Stimulated activated CD4-positive, alpha-beta T cell treated with anti-CD3 and anti-CD28 coated beads, Interleukin-1b, Interleukin-23, amount 100 ng/mL, for 48 hours (primary cell): ENCODE measurements at places on chromosomes 4 and X.

- DNase-seq, result peak; percentile 47
Measured at GRCh38 chr4:80072228-80072743, 743 bp downstream of the ANTXR2 start.

DNA sequence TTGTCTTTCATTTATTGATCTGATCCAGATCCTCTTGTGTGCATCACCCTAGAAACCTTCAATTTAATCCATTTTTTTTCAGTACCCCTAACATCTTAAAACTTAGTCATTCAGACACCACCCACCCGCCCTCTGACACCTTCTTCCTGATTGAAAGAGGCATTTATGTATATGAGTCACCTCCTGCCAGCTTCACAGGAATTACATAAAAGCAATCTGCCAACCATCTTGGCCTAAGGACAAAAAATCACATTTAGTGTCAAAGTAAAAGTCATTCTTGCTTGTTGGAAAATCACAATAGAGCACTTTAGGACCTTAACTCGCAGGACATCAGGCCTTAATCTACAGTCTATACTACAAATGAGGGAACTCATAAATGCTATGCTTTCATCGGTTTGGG, 52.1 kb downstream of the NDST3 start:
- peak; percentile 34 for DNase-seq

DNA sequence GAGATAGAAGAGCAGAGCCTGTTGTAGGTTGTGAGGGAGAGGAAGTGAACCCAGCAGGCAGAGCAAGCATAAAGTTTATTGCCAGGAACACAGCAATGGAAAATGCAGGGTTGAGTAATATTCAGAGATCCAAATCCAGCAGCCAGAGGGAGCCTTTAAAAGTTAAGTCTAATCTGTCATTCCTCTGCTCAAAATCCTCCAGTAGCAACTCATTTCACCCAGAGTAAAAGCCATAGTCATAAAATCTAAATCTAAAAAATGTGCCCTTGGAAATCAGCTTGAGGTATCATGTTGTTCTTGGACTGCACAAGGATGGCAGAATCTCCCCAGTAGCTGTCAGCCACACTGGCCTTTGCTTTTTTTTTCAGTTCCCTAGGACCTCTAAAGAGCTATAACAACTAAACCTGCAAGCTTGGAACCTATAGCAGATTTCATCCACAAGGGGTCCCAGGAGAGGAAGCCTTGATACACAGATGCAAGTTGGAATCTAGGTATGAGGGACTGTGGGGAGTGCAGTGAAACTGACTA, 62.9 kb upstream of the FRAS1 start:
- DNase-seq, result no peak

DNA sequence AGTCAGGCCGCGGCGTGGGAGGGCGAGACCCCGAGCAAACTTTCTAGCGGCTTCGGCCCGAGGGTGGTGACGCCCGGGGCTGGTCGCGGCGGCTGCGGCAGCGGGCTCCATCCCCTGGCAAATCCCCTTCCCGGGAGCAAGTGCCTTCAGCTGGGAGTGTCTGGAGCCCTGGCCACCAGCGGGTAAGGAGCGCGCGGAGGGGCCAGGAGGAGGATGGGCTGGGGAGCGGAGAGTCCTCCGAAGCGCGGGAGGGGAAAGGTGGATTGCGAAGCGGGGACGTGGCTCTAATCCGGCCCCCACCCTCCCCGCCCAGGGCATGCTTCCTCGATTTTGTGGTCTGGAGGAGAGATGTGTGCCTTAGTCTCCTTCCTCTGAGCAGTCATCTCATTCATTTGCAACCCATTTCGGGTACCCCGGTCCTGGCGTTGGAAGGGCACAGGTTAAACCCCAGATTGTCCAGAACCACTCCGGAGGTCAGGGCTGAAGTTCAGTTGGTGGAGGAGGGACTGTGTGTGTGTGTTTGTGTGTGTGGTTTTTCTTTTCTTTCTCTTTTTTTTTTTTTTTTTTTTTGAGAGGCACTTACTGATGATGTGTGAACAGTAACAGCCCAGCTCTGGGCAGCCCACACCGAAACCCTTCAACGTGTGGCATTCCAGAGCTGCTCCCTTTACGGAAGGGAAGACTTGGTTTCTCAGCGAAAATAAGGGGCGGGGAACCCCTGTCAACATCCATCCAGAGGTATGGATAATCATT, 516 bp downstream of the SGMS2 start:
- peak; percentile 1 for DNase-seq

DNA sequence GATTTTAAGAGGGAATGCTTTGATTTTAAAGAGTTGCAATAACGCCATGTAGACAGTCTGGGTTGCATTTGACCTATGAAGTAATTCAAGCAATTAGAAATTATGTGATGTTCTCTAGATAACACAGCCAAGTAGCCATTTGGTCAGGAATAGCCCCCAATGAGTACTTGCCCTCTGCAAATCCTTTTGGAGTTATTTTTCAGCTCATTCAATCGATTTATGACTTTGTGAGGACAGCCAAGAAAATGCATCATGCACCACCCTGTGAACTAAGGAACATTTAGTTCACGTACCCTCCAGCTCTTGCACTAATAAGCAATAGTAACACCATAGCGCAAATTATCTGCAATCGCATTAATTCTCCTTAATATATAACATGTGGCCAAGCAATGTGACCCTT, 552.6 kb upstream of the INTU start:
- DNase-seq, result no peak

DNA sequence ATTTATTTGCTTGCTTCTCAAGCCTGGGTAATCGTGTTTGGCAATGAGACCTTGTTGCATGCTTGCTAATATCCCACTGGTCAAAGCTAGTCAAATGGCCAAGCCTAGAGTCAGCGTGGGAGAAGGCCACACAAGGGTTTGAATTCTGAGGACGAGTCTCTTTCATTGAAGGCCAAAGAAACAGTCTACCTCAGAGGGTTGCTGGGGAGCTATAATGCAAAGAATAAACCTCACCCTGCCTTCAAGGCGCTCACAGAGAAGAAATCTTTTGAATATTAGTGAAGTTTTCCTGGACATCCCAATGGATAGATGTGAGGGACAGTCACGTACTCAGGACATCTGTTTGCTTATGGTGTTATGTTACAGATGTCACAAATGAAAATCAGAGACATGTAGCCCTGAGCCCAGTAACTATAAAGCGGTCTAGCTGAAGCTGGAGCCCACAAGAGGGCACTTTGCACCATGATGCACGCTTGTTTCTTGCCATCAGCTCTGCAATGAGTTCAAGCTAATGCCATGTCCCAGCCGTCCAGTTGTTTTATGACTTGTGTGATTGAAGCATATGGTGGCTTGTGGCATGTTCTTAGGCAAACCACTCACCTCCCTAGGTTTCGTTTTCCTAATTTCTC, 1.1 kb upstream of the TLR3 start:
- peak; percentile 29 for DNase-seq

GRCh38 chr4:158018221-158018830, 154.5 kb downstream of the GASK1B start:
- no peak for DNase-seq

DNA sequence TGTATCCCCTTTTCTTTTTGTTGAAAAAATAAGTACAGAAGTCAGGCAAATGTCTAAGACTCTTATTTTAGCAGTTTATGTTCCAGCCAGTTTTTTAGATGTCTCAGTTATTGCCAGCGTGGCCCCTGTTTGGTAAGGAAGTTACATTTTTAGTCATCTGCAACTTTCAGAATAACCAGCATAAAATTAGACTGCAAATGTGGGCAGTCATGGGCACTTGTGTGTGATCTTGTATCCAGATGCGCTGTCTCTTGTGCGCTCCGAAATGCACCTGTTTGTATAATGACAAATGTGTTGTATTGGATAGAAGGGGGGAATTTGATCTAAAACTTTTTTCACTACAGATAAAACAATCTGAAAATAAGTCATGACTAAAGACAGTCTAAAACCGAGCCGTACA, 44.3 kb upstream of the CLCN4 start:
- DNase-seq, result no peak

DNA sequence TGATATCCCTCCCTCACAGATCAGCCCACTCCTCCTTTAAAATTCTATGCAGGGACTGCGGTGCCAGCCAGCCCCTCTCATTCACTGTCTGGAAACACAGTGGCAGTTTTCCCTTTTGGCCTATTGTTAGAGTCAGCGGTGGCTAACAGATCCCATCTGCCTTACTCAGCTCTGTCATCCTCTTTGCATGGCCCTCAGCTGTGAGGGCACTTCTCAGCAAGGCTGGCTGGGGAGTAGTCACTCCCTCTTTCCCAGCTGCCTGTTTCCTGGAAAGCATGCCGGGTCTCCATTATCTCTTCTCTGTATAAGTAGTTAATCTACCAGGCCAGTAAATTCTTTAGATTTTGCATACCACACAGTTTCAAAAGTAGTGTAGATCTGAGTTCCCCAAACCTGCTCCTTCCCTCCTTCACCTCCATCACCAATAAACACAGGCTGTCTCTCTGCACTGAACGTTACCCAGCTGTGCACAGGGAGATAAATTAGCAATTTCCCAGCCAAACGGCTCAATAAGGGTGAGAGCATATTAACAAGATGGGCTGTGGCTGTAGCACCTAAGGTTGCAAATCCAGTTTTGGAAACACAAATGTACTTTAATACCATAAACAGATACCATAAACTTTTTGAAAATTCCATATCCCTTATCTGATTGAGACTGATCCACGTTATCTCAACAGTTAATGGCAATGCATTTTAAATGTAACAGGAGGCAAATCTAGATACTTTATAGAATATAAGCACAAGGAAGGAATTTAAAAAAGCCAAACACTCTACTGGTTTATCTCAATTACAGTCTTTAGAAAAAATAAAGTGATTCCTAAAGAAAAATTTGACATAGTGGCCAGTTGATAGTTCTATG, 229.3 kb downstream of the ANKRD50 start:
- no peak for DNase-seq

DNA sequence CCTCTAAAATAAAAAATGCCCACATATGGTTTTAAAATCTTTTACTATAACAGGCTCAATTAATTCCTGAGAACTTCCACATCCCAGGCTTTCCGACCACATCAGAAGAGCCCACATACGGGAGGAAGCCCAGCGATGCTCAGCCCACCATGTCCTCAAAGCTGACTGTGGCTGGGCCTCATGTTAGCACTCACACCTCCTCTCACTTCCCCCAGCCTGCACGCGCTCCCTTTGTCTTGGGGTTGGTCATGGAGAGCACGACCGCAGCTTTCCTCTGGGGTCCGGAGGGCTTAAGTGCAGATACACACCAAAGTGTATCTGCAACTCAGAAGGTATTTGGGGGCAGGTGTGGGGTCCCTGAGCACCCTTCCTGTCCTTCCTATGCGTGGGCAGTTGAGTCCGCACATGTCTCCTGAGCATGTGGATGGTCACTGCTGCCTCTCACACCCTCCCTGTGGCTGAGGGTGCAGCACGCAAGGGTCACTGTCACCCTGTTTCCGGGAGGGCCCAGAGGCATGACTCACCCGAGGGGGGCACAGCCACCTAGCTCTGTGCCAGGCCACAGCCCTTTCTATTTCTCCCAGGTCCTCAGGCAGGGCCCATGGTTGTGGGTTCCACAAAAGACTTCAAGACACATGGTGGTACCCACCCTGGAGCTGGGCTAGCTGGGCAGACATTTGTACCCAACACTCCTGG, 21.2 kb downstream of the WDR1 start:
- no peak for DNase-seq

DNA sequence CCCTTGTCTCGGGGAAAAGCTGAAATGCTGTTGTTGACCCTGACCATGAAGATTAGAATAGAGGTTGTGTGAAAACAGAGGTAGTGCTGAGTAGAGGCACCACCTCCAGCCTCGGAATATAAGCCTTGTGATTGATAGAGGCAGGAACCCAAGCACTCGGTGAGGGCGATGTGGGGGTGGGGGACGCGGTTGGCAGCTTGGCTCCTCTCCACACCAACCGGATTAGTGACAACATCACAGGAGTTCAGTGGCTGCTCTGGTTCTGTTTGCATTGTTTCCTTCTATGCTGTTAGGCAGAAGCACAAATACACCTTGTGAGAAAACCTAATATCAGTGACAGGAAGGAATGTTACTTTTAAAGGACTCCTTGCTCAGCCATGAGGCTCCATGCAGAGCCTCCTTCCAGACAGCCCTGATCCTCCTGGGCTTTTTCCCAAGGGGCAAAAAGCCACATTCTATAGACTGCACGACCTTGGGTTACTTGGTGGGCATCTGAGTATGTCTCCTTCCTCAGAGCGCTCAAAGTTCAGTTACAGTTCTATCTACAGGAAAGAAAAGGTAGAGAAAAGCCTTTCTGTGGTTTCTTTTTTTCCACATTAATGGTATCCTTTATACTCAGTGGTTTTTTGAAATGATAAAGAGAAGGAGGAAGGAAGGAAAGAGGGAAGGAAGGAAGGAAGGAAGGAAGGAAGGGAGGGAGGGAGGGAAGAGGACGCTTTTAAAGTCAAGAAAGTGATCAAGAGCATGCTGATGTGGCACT, 150.4 kb upstream of the NOCT start:
- DNase-seq, result no peak
